ENCODE measurements at places on chromosomes 3 and 15.
A peak's percentile ranks its signal among the peaks of the same experiment; 100 is the strongest.

- DNase-seq = no peak
These were observed 10.4 kb upstream of the PLAAT1 start for GRCh38 chr3:193230610-193231009.

- no peak for DNase-seq
These were observed 33.0 kb downstream of the PAQR9 start for GRCh38 chr3:142930463-142930862.

DNA sequence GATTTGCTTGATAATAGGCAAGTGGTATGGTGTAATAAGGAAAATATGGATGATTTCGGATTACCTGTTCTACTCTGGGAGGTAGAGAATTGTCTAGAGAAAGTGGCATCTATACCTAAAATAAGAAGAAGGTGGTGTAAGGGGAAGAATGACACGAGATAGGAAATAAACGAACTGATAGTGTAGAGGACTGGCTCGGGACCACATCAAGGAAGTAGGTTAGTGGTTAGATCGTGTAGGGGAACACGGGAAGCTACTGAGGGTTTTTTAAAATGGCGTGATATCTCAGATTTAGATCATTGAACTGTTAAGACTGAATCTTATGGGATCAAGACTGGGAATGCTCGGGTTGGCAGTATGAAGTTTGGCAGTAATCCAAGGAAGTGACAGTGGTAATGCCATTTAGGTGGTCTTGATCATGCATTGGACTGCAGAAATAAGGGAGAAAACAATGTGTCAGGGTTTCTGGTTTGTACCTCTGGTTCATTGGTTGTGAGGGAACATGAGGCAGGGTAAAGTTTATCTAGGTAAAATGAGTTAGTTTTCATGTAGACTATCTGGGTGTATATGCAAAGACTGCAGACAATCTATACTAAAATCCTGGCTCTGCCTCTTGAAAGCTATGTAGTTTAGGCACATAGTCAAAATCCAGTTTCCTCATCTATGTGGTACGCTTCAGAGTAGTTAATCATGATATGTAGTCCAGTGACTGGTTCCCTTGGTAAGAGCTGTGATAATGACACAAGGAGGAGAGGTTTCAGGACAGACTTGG is 7.4 kb downstream of the RPL14 start:
- no peak for DNase-seq

- peak; percentile 42 for DNase-seq
These were observed 753 bp downstream of the ITGB5 start for GRCh38 chr3:124886168-124887056.

DNA sequence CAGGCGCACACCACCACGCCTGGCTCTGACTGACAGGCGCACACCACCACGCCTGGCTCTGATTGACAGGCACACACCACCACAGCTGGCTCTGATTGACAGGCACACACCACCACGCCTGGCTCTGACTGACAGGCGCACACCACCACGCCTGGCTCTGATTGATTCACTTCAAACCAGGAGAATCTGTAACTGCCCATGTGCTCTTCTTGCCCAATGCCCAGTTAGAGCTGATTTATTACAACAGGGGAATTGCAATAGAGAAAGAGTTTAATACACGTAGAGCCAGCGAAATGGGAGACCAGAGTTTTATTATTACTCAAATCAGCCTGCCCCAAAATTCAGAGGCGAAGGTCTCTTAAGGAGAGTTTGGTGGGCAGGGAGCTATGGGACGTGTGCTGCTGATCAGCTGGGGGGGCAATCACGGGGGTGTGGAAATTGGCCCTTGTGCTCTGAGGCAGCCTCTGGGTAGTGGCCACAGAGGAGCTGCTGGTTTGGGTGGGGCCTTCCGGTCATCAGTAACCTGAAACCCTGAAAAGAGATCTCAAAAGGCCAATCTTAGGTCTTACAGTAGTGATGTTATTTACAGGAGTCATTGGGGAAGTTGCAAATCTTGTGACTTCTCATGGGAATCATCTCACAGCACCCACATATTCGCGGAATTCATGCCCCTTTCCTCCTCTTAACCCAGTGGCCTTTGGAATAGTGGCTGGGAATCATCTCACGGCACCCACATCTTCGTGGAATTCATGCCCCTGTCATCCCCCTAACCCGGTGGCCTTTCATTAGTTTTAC is 63.8 kb upstream of the TFRC start:
- no peak for DNase-seq

DNA sequence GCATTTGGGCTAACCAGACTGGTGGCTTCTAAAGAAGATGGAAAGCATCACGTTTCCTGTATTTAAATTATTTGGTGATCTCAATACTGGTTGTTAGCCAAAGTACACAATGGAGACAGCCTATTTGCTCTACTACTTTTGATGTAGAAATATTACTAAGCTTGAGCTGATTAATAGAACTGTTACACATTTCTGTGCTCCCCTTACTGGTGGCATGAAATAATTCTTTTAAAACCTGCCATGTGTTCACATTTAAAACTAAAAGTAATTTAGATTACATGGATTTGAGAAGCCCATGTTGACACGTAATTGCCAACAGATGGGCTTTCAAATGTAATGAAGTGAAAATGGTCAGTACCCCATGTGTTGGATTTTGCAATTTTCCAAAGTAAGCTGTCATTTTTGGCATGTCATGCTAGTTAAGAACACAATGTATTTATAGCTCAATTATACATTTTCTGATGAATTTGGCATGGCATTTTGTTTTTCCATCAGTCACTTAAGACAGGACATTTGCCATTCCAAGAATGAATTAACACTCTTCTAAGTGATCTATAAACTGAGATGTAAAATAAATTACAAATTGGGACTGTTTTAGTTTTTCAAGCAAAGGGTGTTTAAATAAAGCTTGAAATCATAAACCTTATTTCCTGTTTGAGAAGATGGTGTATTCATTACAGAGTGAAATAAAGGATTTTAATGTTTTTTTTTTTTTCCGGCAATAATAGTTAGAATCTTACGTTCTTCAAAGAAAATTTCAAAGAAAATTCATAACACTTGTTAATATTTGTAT is 10.8 kb upstream of the RARRES1 start:
- DNase-seq = peak; percentile 81

DNA sequence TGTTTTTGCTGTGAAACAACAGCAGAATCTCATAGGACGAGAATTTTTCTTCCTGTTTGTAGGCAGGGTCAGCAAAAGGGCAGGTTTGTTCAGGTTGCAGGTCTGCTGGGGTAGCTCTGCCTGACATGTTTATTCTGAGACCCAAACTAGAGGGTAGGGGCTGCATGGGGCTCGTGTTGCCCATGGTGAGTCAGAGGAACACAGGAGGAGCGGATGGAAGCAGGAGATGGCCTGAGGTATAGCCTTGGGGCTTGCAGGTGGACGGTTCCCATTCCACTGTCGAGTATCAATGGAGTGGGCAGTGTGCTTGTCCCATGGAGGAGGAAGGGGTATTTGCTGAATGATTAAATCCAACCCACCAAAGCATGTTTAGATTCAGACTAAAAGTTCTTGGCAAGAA is 138.9 kb downstream of the APBA2 start:
- DNase-seq = no peak

DNA sequence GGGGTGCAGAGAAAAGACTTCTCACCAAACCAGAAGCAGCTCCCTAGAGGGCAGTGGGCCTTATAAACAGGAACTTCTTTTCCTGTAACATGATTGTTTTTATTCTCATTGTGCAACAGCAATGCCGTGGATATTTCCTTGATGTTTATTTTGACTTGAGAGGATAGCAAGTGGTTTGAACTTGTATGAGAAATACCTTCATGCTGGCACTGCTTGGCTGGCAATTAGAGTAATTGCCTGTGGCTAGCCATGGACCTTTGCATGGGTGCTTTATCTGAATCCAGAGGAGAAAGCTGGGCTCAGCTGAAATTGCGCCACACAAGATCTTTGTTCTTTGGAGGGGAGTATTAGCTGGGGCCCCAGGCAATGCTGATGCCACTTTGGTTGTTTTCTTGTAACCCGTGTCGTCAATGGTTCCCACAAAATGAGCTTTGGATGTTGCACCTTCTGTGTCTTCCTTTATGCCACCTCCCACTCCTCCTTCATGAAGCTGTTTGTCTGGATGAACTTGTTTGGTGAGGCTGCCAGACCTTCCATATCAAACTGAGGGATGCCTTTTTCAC is 37.9 kb downstream of the CMTM8 start:
- no peak for DNase-seq

GRCh38 chr3:79846148-79846933 is 78.5 kb upstream of the ROBO1 start:
- DNase-seq = no peak

GRCh38 chr15:99135194-99135593 is 30.3 kb downstream of the SYNM start:
- no peak for DNase-seq

GRCh38 chr15:42048821-42049200 is 28.0 kb upstream of the PLA2G4E start:
- no peak for DNase-seq

DNA sequence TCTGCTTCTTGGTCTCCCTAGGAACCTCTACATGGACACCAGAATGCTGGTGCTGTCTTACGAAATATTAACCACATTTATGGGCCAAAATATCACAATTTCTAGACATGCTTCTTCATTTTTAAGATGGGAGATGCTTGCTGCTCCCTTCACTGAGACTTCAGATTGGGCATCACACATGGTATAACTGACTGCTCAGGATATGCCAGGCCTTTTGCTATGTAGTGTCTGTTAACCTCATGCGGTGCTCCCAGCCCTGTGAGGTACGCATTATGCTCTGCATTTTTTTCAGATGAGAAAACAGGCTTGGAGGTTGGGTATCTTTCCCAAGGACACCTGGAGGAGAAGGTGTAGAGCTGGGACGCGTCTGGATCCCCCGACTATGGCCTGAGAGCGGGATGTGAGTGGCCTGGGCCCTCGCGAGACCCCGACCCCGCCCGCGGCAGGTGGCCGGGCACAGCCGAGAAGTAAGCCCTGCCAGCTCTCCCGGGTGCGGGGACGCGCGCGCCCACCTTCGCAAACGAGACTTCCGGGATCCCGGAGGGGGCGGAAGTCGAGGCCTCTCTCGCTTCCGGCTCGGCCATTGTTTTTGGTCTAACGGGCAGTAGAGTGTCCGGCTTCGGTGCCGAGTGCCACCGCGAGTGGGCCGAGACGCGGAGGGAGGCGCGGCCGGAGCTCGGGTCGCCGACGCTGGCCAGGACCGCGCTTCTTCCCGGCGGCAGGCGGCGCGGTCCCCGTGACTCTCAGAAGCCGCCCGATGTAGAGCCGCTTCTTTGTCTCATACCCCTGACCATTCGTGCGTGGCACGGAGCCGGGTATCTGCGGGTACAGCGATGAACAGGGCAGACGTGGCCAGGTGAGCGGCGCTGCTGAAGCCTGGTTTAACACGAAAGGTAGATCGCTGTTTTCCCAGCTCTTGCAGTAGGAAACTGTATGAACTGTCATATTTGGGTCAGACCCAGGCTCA is at the start of gene ZKSCAN7:
Gene ZKSCAN7 (plus strand): TSS at position 568 of the 967 bp plus-strand sequence. CDS start 1,855 bp downstream, outside the sequence.
- DNase-seq = peak; percentile 63

DNA sequence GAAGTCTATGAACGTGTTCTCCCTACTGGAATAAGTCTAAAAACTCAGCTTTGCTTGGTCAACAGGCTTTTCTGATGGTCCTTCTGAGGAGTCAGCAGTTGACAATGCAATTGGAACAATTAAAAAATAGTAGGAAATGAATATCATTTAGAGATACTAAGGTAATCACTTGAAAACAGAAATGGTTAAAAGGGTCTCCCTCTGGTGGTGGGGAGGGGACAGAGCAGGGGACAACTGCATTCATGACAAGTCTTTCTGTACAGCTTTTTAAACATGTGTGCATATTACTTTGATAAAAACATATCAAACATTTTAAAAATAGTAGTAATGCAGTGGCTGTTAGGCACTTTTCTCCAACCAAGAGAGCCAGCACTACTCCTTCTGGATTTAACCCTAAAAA is 119.9 kb upstream of the FHIT start:
- DNase-seq = peak; percentile 15

DNA sequence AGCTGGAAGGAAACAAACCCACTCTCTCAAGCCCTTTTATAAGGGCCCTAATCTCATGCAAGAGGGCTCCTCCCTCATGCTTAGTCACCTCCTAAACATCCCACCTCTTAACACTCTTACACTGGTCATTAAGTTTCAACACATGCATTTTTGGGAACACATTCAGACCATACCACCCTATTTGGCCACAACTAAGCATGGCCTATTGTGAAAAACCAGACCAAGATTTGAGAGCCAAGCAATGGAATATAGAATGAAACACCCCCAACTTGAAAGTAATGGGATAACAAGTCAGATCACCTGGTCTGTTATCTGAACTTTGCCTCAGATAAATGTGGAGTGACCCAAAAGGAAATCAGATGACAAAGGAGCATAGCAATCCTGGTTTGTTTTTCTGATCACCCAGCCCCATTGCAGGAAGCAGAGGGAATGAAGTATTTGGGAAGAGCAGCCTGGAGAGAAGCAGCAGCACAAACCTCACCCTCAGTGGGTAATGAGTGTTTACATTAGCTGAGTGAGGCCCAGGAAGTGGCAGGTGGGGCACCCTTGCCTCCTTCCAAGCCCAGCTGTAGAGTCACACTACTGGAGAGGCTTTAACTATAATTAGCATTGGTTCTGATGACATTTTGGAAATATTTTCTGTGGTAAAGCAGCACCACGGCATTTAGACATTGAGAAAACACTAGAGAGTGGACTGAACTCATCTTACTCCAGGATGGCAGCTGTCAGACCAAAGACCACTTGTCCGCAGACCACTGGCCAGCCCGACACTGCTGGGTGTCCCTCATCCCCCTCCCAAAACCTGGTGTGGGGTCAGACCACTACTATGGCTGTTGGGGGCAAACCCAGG is 48.8 kb upstream of the PRTG start:
- peak; percentile 64 for DNase-seq

GRCh38 chr3:177979703-177980102 is 556.5 kb upstream of the KCNMB2 start:
- peak; percentile 35 for DNase-seq

DNA sequence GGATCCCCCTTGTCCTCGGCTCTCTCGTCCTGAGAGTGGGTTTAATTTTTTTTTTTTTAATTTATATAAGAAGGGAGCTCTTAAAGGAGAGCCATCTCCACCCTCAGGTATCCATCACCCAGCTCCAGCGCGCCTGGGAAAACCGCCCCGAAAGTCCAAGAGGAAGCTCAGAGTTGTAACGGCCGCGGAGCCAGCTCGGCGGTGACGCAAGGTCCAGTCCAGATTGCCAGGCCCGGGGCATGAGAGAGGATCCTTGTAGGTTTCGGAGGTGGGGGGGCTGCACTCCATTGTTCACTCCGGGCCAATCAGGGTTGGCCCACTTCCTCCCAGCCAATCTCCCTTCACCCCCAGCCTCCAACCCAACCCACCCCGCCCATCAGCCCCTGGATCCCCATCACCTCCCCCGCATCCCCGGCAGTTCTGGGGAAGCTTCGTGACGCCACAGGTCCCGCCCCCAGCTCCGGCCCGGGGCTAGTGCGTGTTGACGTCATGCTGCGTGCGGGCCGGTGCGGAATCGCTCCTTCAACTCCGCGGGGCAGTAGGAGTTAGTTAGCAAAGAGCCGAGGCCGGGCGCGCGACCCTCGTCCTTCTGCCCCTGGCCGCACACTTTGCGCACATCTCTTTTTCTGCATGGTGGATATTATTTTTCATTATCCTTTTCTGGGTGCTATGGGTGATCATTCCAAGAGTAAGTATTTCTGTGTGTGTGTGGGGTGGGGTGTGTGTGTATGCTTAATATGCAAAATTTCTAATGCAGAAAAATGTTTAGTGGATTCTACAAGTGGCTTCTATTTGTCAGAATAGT is at the start of gene ISL2:
Gene ISL2 (plus strand): TSS at position 520 of the 805 bp plus-strand sequence. CDS start 111 bp downstream, at position 631.
- DNase-seq = peak; percentile 88

All from fibroblast of skin of right biceps (primary cell).